ENCODE measurements at places on chromosomes 5 and 9.

DNA sequence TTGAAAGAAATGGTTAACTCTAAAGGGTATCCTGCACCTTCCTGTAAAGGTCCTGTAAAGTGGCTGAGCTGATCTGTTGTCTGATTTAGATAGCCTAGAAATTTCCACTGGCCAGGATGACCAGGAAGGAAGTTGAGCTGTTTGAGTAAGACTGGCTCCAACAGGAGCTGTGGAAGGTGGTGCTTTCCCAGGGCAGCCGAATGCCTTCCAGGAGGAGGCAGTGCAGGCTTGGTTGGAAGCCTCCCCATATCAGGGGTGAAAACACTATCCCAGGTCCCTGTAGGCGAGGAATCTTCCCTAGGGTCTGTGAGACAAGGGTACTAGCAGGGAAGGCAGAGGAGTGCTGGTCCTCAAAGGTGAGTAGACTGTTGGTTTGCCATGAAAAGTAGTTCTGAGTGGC lies 98.4 kb downstream of the LIX1 start:
- DNase-seq, result no peak

DNA sequence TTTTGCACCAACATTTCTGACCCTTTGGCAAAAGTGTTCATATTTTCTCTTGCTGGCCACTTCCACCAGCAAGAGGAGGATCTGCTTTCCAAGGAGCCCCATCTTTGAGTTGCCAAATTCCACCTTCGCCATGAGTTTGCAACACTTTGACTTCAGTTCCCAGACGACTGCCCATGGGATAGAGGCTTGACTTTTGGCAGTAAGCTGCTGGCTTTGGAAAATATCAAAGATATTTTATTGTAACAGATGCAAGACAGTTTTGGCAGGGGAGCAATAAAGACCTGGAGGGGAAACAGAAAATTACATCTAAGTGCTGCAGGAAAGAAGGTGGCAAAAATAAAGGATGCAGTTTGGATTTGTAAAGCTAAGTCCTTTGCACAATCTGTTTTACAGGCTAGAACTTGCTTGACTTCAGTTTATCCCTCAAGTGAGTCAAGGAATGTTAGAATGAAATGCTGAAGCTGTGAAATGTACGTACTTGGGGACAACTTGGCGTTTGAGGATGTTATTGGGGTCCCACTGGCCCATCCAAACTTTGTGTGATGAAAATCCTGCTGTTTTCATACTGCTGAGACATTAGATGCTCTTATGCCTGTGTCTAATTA lies 232.9 kb downstream of the GOLPH3 start:
- no peak for DNase-seq

GRCh38 chr5:79093762-79094161 lies 17.8 kb upstream of the BHMT start:
- no peak for DNase-seq

- no peak for DNase-seq
Observed at GRCh38 chr9:40884072-40884901, 244.2 kb downstream of the FOXD4L6 start.

GRCh38 chr5:154437281-154437965 lies 8.4 kb upstream of the SAP30L start:
- no peak for DNase-seq

DNA sequence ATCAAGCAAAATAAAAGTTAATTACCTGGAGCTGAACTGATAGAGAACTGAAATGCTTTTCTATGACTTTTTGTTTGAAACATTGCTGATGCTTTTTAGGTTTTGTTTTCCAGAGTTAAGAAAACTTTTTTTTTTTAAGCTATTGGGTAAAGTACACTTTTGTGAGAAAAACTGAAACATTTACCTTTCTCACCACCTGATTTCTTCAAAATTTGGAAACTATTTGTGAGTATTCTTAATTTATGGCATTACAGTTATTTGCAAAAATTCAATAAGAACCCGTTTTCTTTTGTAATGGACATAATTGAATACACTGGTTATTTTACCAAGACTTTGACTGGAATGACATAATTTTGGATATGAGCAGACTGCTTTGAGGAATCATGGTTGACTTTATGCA lies 6.6 kb downstream of the C9orf153 start:
- no peak for DNase-seq

- no peak for DNase-seq
Observed at GRCh38 chr5:99141534-99142128, 212.8 kb upstream of the CHD1 start.

DNA sequence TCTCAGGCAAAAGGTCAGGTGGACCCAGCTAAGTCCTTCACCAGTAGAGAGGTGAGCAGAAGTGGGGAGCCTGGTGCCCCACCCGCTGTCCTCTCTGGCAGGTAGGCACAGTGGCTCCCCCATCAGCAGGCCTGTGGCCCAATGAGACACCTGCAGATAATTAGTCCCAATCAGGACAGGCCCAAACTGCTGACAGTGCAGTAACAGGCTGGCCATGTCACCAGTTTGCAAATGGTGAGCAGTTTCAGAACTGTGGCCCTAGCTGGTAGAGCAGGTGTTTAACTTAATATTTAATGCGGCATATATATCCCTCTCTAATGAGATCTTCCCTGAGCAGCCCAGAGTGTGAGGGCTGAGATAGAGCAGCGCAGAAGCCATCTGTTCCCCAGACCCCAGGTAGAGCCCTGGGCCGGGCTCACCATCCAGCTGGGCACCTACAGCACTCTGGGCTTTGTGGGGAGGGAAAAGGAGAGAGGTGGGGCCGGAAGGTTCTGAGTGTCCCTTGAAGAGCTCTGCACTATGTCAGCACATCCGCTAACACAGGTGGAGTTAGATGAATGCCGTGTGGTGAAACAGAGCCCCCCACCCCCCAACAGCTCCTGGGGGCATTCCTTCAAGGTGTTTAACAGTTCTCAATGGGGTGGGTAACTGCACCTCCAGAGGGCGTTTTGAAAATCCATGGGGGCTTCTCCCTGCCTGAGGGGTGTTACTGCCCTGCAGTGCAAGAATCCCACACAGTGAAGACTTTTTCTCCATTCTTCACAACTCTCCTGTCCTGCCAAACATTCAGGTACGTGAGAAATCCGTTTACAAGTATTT lies 120.5 kb downstream of the PAX5 start:
- no peak for DNase-seq

GRCh38 chr5:98004463-98004862 lies 769.0 kb upstream of the RGMB start:
- DNase-seq, result no peak

GRCh38 chr9:136109351-136110081 lies 9.2 kb downstream of the TMEM250 start:
- peak; percentile 82 for DNase-seq

- no peak for DNase-seq
Observed at GRCh38 chr5:93596676-93597490, 13.9 kb downstream of the NR2F1 start.
